ENCODE measurements at places on chromosomes 11 and 22.

GRCh38 chr11:107840129-107840484, 18.5 kb downstream of the SLC35F2 start:
- DNase-seq, result no peak

DNA sequence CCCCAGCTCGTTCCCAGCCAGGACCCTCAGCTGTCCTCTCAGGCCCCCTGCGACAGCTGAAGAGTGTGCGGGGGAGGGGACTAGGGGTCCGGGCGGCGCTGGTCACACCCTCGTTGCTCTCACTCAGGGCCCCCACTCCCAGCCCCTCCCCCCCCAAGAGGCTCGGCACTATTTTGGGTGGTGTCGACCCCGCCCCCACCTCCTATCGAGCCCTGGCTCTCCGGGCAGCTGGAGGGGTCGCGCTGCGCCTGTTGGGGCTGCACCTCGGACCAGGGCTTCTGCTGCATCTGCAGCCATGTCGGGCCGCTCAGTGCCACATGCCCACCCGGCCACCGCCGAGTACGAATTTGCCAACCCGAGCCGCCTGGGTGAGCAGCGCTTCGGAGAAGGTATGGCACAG, at the start of gene HSPB2:
HSPB2 (plus strand) TSS at position 200 of the 400 bp plus-strand sequence; CDS start at position 296, 96 bp downstream.
- DNase-seq, result no peak

DNA sequence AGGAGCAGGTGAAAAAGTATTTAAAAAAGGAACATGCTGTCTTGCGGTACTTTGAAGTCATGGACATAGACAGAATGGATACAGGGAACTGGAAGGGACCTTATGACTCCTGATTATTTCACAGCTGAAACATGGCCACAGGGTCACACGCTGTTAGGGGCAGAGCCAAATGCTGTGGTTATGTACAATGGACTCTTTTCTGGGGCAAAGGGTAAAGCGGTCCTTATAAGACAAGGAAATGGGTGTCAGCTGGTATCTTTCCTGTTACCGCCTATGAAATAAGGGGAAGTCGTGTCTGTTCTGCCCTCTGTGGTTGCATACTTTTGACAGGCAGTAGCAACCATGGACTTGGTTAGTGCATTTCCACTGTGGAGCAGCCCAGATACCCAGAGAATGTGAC, 12.8 kb upstream of the ST14 start:
- no peak for DNase-seq

- DNase-seq, result peak; percentile 29
These were observed 73.0 kb downstream of the CYB5R2 start for GRCh38 chr11:7600205-7600775.

- DNase-seq, result peak; percentile 73
These were observed 1.8 kb downstream of the KCNK7 start for GRCh38 chr11:65593518-65594414.

DNA sequence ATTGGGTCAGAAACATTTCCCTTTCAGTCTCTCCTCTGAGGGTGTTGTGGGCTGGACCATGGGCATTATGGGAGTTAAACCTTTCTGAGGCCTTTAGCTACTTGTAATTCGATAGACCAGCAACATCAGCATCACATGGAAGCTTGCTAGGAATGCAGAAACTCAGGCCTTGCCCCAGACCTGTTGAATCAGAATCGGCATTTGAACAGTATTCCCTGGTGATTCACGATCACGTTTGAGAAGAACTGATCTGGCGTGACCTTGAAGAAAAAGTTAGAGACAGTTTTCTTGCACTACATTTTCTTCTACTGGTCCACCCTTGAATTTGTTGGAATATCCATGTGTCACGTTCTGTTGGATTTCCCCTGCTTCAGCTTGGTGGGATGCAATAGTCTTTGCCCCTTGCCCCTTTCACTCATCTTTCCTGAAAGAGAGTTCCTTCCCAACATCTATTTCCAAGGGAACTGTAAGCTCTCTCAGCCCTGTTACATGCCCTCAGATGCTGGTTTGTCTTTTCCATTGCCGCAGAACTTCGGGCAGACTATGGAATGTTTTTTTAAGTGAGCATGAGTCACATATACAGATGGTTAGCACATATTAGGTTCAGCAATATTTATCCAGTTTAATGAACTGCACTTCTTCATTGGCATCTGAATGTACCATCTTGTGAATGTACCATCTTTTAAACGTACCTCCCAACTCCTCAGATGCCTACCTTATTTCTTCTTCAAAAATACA, 23.9 kb downstream of the EHF start:
- no peak for DNase-seq

DNA sequence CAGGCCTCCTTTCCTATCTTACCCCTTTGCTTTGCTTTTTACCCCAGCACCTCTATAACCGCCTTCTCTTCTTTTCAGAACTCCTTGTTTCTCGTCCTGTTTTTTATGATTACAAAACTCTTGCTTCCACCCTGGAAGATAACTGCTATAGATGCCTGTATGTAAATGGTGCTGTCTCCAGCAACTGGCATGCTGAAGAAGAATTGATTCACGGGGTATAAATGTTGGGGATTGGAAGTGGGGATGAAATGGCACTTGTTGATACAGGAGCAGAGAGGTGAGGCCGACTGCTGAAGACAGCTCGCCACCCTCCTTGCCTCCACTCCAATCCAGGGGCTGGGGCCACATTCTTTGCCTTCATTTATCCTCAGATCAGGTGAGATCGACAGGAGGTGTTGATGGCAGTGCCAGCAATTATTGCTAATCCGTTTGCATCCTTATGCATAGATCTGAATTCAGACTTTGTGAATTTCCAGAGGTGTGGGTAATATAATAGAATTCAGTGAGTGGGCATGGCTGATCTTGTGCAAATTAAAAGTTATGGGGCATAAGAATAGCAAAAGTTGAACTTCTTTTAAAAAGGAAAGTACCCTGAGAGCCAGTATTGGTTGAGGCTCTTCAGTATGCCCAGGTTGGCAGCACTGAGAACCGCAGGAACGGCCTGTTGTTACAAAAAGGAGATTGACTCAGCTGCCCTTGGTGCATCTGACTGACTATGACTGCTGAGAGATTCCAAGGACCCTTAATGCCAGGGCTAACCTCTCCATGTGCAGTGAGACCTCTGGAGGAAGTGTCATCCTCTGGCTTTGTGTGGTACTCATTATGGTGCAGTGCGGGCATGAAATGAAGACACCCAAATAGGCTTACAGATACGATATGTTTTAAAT, 5.3 kb downstream of the NEAT1 start:
- DNase-seq, result no peak

GRCh38 chr22:44930016-44930710, 79.6 kb downstream of the PHF21B start:
- DNase-seq, result no peak

- no peak for DNase-seq
These were observed 117.2 kb downstream of the GGTLC2 start for GRCh38 chr22:22761606-22761962.

DNA sequence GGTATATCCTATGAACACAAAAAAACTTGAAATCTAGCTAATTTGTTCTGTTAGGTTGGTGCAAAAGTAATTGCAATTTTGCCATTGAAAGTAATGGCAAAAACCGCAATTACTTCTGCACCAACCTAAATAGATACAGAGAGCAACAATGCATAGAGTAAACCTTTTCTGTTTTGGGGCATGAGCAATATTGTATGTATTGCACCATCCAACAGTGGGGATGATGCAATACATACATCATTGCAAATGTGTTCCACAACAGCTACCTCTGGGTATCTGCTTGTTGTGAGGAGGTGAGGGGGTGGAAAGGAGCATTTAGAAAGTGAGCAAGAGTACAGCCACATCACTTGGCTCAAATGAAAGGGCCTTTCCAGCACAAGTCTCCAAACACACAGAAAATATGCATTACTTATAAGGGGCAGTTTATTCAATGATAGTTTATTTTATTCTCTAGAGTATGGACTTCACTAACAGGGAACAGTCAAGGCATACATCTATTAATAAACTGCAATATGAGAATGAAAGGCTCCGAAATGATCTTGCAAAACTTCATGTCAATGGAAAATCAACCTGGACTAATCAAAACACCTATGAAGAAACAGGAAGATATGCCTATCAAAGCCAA, 77.3 kb downstream of the DEUP1 start:
- DNase-seq, result no peak

DNA sequence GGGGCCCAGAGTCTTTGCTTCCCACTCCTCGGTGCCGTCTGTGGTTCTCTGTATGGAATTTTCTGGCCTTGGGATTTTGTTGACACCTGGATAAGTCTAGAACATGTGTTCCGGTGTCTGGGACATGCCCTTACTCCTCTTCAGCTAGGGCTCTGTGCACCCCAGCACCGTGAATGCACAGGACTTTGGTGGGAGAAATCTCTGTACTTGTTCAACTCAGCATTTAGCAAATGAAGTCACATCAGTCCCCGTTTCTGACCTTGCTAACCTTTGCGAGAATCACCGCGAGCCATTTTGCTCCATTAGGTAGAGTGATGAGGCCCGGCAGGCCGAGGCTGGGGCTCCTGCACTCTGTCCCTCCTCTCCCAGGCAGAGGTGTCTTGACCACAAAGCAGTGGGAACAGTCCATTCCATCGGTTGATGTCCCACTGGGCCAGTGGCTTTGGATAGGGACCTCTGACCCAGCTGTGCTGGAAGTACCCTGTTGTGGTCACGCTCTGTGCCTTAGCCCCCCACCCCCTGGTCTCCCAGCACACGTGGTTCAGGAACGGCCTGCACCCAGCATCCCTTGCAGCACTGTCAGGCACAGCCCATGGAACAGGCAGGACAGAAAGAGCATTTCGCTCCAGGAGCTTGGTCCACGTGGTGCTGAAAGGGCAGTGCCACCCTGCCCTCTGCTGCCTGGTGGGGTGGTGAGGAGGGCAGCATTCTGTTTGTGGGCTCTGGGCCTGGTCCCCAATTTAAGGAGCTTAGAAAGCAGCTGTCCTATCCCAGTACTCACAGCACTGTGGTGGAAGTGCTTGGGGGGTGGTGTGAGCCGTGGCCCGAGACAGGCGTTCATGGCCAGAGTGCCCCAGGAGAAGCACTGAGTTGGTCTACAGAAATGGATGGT, 73.4 kb downstream of the MED15 start:
- DNase-seq, result no peak

- no peak for DNase-seq
These were observed 1147.1 kb upstream of the TENM4 start for GRCh38 chr11:80587906-80588305.

- no peak for DNase-seq
These were observed 50.0 kb downstream of the SBF2 start for GRCh38 chr11:10243896-10244575.
